ENCODE measurements at places on chromosomes 13 and 19.

- H3K27me3 ChIP-seq: no peaks in the 10 kb centered on the region
- no peak overlapping the region for H3K27ac ChIP-seq
- DNase-seq: peak; percentile 64
- no peaks in the 10 kb centered on the region for H3K4me1 ChIP-seq
These were observed 56.4 kb downstream of the KLF12 start for GRCh38 chr13:74077792-74078191.

DNA sequence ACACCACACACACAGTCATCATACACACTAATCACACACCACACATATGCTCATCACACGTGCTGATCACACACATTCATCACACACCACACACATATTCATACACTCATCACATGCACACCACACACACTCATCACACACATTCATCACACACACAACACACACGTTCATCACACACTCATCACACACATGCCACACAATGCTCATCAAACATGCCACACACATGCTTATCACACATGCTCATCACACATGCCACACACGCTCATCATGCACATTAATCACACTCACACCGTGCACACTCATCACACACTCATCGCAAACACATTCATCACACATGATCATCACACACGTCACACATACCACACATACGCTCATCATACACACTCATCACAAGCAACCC lies 47.5 kb downstream of the C1QTNF9 start:
- peaks cover 2% of the 10 kb centered on the region for H3K4me1 ChIP-seq
- H3K27ac ChIP-seq: no peak overlapping the region
- H3K4me3 ChIP-seq: no peak overlapping the region

DNA sequence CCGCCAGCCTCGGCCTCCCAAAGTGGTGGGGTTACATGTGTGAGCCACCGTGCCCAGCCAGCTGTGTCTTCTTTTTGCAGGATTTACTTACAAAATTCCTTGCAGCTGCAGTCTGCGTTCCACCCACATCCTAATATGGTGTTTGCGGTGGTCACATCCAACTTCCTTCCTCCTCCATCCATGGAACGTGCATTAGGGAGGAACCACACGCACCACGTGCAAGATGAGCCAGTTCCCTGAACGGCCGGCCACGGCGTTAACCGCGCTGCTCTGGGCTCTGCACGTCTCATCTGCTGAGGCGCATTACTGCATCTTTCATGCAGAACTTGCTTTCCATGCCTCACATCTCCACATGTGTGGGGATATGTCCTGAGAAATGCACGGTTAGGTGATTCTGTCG lies 13.0 kb upstream of the SIGLEC11 start:
- no peaks in the 10 kb centered on the region for H3K4me1 ChIP-seq
- H3K36me3 ChIP-seq: peaks cover 17% of the 10 kb centered on the region
- no peak for DNase-seq
- H3K27ac ChIP-seq: no peak overlapping the region
- peaks cover 9% of the 10 kb centered on the region for H3K27me3 ChIP-seq

- no peaks in the 10 kb centered on the region for H3K4me1 ChIP-seq
- no peaks in the 10 kb centered on the region for H3K27me3 ChIP-seq
- no peaks in the 10 kb centered on the region for H3K36me3 ChIP-seq
- H3K4me3 ChIP-seq: no peak overlapping the region
- H3K27ac ChIP-seq: no peak overlapping the region
- no peak for DNase-seq
These were observed 188.5 kb upstream of the HTR2A start for GRCh38 chr13:47085346-47085745.

- no peak overlapping the region for H3K27ac ChIP-seq
- no peaks in the 10 kb centered on the region for H3K36me3 ChIP-seq
- H3K27me3 ChIP-seq: no peaks in the 10 kb centered on the region
- no peak overlapping the region for H3K4me3 ChIP-seq
- peaks cover 40% of the 10 kb centered on the region for H3K4me1 ChIP-seq
These were observed 25.0 kb downstream of the ELL start for GRCh38 chr19:18496980-18497256.

DNA sequence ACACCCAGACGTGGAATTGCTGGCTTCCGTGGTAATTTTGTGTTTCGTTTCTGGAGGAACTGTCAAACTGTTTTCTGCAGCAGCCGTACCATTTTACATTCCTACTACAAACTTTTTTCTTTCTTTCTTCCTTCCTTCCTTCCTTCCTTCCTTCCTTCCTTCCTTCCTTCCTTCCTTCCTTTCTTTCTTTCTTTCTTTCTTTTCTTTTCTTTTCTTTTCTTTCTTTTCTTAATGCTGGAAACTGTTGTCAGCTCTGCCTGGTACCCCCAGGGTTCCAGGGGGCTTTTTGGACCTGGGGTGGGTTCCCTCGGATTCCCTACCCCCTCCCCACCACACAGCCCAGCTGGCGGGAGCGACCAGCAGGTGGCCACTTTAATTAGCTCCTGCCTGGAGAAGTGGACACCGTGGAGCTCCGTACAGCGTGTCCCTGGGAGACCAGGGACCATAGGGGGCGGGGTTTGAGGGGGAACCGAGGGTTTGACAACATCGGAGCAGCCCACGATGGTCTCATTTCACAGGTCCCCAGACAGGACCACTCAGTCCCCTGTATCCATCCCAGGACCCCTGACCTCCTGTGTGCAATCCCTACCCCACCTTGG lies 24.4 kb downstream of the CELF5 start:
- H3K4me1 ChIP-seq: peaks cover 4% of the 10 kb centered on the region
- H3K36me3 ChIP-seq: no peaks in the 10 kb centered on the region
- H3K4me3 ChIP-seq: no peak overlapping the region
- no peak overlapping the region for H3K27ac ChIP-seq
- H3K27me3 ChIP-seq: peaks cover 29% of the 10 kb centered on the region

GRCh38 chr13:54875111-54875510 lies 1846.5 kb downstream of the OLFM4 start:
- no peak overlapping the region for H3K27ac ChIP-seq
- DNase-seq: no peak
- no peaks in the 10 kb centered on the region for H3K4me1 ChIP-seq
- no peaks in the 10 kb centered on the region for H3K27me3 ChIP-seq

- H3K27me3 ChIP-seq: no peaks in the 10 kb centered on the region
- no peak overlapping the region for H3K27ac ChIP-seq
- peaks cover 44% of the 10 kb centered on the region for H3K36me3 ChIP-seq
- peak overlapping the region; percentile 51 for H3K4me3 ChIP-seq
- H3K4me1 ChIP-seq: no peaks in the 10 kb centered on the region
These were observed 10.4 kb downstream of the SAMD4B start for GRCh38 chr19:39352381-39353255.

GRCh38 chr13:25783076-25783475 lies 268.7 kb downstream of the SHISA2 start:
- H3K27ac ChIP-seq: no peak overlapping the region
- H3K4me3 ChIP-seq: no peak overlapping the region
- H3K4me1 ChIP-seq: peaks cover 2% of the 10 kb centered on the region
- DNase-seq: no peak

Data from mesenchymal stem cell (in vitro differentiated cells and primary cell).